ENCODE measurements at places on chromosomes 11 and 22.

- no peak for DNase-seq
These were observed 784 bp upstream of the SLC43A3 start for GRCh38 chr11:57427727-57428082.

GRCh38 chr11:64316672-64317324, 561 bp downstream of the TRMT112 start:
- DNase-seq, result no peak

DNA sequence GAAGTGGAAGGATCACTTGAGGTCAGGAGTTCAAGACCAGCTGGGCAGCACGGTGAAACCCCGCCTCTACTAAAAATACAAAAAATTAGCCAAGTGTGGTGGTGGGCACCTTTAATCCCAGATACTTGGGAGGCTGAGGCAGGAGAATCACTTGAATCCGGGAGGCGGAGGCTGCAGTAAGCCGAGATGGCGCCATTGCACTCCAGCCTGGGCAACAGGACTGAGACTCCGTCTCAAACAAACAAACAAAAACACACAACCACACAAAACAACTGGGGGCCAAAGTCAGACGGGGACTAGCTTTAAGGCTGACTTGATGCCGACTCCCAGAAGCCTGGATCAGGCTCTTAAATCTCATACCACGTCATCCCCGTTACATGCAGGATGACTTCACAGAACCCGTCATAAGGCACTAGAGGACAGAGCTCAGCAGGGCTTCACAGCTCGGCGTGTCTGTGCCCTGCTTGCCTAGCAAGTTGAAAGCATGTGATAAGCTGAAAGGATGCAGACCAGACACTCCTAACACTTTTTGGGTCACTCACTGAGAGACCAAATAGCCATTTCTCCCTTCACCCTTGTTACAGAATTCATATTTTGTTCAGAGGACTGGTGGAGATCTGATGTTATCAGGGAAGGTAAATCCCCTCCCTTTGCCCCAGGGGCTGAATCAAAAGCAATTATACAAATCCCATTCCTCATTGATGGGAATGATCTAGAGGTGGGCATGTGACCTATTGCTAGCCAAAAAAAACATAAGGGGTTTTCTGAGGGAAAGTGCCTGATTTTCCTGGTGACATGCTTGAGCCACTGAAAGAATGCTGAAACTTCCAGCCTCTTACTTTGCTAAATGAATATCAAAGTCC, 65.4 kb downstream of the GAB2 start:
- DNase-seq, result no peak

- DNase-seq, result no peak
These were observed 1.6 kb downstream of the HNRNPUL2 start for GRCh38 chr11:62725646-62726045.

- no peak for DNase-seq
These were observed 15.7 kb upstream of the NXPE4 start for GRCh38 chr11:114610984-114611944.

All from stimulated activated naive B cell treated with anti-CD40 and anti-IgM and Interleukin-4, amounts not matched to agents 10 μg/mL and 1 μg/mL and 100 μg/mL, for 72 hours (primary cell).